ENCODE measurements at places on chromosomes 7 and 10.

- no peak for DNase-seq
Observed at GRCh38 chr7:129368389-129368986, 65.7 kb upstream of the STRIP2 start.

- DNase-seq, result no peak
Observed at GRCh38 chr10:113007821-113008220, 57.8 kb downstream of the TCF7L2 start.

GRCh38 chr10:132893090-132893489 lies 49.3 kb downstream of the CFAP46 start:
- no peak for DNase-seq

- DNase-seq, result no peak
Observed at GRCh38 chr7:50594734-50595485, 29.7 kb upstream of the DDC start.

DNA sequence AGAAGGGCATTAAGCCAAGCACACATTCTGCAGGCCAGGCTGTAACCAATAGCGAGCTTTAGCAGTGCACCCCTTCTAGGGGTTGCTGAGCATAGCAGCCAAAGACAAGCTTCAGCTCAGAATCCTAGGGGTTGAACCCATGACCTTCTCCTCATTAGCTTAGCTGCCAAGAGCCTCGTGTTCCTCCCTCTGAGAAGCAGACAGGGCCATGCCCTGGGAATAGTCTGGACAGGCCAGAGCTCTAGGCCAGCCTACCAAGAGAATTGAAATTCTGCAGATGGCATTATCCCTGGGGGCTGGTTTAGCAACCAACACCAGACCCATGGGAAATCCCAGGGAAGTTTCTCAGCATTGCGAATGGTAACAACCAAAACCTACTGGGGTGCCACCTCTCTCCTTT lies 77.2 kb downstream of the PLXNA4 start:
- no peak for DNase-seq

DNA sequence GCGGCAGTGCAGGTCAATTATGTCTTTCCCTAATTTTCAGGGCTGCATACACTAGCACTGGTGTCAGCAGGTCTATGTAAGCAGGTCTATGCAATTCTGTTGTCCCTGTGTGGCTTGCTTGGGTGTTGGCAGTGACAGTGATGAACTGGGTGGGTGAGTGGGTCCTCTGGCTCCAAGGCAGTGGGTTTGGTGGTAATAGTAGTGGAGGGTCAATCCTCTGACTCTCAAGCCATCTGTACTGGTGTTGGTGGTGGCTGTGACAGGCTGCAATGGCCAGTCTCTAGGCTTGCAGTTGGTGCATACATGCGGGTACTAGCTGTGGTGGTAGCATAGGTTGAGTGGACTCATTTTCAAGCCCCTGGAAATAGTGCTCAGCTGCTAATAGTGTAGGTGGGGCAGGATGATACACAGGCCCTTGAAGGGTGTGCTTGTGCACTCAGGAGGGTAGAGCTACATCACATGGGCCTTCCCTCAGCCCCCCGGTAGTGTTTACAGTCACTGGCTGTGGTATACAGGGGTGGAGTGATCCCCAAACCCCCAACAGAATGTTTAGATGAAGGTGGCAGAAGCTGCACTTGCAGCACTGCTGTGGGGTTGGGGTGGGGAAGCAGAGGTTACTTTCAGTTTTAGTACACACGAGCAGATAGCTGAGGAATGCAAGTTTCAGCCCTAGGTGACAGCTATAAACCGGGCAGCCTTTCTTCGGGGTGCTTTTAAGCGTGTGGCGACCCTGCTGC lies 331.3 kb downstream of the PCDH15 start:
- no peak for DNase-seq

GRCh38 chr7:16849296-16850148 lies 32.3 kb downstream of the AGR3 start:
- no peak for DNase-seq

GRCh38 chr10:44859546-44860285 lies 51.4 kb upstream of the TMEM72 start:
- no peak for DNase-seq

- no peak for DNase-seq
Observed at GRCh38 chr10:132296666-132297443, 10.9 kb downstream of the STK32C start.

DNA sequence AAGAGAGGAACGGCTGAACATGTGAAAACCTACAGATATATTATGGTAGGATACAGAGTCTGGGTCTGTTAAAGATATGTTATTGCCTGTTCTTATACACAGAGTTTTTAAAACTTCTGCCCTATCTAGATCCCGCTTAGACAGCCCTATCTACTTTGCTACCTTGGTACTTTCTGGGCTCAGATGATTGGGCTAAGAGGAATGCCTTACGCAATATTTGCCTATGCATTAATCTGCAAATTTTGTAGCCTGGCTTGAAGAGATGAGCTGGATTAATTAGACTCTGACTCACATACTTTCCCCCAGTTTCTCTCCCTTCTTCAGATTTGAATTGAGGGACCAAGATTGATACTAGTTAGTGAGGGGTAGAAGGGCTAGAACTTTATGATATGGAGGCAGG lies 33.6 kb upstream of the A1CF start:
- peak; percentile 7 for DNase-seq

DNA sequence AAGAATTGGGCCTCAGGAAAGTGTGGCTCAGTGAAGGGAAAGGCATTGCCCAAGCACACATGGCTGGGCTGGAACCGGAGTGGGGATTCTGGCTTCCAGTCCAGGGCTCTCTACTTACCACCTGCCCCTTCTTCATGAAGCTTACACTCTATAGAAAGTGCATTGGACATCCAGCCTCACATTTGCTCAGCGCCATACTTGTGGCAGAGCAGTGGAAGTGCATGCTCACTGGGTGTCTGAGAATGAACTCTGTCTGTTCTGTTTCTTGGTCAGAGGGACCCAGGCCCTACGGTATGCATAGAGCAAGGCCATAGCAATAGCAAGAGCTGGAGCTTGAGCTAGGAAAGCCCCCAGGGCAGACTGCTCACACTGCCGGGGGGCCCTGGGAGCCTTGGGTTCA lies 1253.5 kb downstream of the TYW1 start:
- no peak for DNase-seq

GRCh38 chr10:19595212-19595845 lies 220.9 kb upstream of the PLXDC2 start:
- DNase-seq, result no peak

All from iris pigment epithelial cell (primary cell).